Endodermal cell (in vitro differentiated cells): ENCODE measurements at places on chromosomes 2 and 18.

DNA sequence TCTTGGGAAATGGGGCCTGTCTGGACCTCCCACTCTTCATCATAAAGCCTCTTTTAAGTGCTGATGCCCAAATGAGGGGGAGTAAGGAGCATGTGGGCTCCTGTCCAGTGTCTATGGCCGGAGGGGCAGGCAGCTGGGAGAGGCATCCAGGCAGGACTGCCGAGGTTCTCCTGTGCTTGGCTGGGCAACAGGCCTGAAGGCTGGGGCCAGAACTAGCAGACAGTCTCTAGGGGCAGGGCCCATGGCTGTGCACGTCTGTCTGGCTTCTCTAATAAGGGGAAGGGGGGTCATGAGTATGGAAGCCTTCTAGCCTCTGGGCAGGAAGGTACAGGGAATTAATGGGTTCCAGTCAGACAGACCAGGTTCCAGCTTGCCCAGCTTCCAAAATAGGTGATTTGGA is 128.6 kb downstream of the SMAD2 start:
- no peak for DNase-seq

DNA sequence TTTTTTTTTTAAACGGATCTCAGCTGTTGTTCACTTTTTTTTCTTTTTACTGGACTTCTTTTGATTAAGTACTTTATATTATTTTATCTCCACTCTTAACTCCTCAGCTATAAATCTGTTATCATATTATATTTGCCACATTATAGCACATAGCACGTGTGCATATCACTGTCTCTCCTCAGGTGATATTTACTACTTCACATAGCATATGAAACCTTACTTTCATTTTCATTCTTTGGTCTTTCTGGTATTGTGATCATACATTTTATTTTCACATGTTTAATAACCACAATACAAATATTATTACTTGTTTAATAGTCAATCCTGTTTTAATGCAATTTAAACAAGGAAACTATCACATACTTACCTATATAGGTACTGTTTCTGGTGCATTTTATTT is 993.1 kb upstream of the TMEFF2 start:
- DNase-seq: no peak

GRCh38 chr18:9337873-9338272 is 3.3 kb downstream of the TWSG1 start:
- no peak for DNase-seq

DNA sequence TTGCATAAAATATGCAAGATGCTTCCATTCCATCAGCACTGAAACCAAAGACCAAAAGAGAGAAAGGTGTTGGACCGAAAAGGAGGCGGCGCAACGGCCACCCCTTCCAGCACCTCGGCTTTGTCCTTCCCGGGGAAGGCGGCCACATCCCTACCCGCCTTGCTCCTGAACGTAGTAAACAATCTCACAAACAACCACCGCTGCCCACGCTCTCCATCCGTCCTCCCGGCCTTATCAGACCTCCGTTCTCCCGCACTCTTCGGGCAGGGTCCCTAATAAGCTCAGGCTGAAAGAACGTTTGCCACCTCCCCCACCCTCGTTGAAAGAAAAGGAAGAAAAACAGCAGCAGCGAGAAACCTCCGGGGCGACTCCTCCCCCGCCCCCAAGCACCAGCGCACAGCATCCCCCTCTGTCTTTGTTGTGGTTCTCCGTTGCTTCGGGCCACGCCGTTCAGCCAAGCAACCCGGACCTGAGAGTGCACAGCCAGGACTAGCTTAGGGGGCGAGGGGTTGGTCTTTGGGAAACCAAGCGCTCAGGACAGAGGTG is 4.4 kb downstream of the EVX2 start:
- peak; percentile 71 for DNase-seq

GRCh38 chr2:215293879-215294278 is 18.0 kb upstream of the ATIC start:
- DNase-seq: no peak

DNA sequence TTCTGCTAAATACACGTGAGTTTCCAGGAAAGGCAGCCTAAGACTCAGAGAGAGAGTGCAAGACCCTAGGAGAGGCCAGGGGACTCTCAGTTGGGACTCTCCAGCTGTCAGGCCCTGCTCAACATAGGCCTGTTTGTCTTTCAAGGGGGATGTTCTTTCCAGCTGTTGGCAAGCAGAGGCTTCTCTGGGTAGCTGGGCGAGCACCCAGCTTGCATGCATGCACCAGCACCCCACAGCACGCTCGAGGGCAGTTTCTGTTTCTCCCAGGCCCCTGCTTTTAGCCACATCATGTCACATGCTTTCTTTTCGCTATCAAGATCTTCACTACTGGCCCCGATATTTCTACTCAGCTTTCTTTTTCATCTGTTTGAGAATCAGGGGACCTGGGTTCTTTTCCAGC is 479.3 kb upstream of the HS6ST1 start:
- peak; percentile 26 for DNase-seq

DNA sequence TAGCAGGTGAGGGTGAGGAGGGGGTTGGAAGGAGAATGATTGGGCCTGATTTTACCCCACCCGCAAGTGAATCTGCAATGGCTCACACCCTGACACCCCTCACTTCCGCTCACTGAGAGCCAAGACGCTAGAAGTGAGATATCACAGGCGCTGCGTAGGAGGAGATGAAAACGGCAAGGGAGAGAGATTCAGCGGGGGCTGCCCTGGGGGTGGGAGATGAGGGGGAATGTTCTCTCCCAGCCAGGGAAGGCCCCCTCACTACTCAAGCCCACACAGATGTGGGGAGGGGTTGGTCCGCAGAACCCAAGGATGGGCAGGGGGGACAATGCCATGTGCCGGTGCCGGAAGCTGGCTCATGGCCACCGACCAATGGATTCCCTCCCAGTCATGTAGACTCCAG is 32.9 kb downstream of the LOXHD1 start:
- DNase-seq: no peak

DNA sequence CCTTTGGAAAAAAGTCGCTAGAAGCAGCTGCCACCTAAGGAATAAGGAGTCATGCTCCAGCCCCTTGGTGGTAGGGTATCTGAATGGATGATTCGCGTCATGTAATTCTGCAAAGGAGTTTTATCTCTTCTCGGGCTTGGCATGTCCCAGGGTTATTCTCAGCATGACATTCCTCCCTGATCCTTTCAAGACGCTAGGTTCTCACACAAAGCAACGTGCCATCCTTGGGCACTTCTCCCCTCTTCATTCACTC is 355.6 kb downstream of the MYCN start:
- DNase-seq: no peak

DNA sequence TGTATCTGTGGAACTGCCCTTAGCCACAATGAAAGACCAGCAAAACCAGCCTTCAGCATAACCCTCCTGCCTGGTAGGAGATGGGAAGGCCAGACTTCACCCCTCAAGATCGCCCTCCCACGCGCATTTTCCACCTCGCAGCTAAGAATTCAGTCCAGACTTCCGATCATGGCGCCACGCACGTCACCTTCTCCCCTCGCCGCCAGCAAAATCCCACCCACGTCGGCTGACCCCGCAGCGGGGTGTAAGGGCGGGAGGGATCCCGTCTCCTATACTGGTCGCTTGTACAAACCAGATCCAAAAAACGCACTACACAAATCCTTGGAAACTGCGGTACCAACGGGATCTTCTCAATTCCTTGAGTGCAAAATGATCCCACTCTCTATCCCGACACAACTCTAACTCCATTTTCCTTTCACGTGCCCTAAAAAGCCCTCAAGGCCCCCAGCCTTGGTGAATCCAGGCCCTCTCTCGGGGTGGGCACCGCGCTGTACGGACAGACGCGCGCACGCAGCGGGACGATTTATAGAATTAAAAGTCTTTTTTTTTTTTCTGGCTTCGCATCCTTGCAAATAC is 1.0 kb upstream of the BMPR2 start:
- DNase-seq: peak; percentile 83

DNA sequence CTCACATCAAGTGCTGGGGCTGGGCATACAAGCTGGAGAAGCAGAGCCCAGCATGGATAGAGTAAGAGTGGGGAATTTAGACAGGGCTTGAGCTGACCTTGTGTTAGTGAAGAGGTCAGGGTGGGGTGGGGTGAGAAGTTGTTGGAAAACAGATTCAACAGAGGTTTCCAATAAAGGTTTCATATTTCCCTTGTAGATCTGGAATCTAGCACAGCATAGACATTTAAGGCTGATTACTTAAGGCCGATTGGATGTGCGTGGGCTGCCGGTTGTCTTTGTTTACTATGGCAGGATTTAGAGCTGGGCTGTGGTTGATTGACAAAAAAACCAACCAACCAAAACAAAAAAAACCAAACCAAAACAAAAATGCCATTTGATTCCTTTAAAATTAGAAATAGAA is 114.9 kb upstream of the SEC11C start:
- peak; percentile 23 for DNase-seq

GRCh38 chr18:51163543-51163942 is 33.9 kb downstream of the MEX3C start:
- no peak for DNase-seq

DNA sequence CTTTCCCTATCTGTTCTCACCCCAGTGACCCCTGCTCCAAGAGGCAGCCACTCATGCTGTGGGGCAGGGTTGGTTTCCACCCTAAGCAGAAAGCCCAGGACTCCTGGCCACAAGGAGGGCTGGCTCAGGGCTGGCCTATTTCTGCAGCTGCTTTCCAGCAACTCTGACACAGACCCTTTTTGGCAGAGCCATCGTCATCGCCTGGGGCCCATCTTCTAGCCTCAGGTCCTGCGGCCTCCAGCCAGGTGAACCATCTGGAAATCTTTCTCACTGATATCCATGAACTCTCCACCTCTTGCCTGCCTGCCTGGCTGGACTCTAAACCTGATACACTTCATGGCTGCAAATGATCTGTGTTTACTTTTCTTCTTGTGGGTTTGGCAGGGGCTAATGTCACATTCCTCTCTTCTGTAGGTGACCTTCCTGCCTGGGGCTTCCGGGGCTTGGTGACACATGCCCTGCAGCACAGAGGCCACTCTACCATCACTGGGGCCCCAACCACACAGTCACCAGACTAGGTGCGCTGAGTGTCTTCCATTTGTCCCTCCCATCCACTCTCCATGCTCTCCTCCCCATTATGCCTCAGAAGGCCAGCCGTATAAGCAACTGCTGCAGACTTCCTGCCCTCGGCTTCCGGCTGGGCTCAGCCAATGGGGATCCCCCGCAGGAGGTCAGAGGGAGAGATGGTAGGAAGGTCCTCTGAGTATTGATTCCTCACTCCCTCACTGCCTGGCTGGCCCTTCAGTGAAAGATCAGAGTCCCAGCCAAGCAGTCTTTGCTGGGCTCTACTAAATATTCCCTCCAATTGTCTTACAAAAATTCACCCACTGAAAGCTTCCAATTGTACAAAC is 9.7 kb upstream of the COPS8 start:
- DNase-seq: peak; percentile 38

DNA sequence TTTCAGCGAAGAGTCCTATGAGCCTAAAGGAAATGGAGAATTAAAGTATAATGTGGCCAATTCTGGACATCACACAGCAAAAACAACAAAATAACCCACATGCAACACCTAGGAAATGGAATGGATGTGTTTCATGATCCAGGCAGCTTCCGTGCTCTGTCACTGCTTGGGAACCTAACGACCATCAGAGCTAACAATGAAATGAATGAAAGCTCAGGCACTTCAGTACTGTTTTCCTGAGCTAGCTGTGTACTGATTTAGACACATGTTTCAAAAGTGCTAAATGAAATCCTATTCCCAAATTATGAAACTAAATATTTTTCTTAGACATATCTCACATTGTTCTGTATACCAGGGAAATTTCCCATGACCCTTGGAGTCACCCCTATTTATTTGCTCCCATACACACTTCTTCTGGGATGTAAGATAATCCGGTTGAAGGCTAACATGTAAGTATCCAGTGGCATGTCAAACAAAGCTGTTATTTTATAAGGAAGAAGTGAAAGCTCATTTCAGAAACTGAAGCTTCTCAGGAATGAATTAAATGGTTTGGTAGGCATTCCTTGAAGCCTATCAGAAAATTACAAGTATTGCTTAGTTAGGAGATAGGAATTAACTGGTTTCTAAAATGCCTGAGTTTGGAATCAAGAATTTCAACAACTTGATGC is 108.5 kb upstream of the RND3 start:
- DNase-seq: no peak

DNA sequence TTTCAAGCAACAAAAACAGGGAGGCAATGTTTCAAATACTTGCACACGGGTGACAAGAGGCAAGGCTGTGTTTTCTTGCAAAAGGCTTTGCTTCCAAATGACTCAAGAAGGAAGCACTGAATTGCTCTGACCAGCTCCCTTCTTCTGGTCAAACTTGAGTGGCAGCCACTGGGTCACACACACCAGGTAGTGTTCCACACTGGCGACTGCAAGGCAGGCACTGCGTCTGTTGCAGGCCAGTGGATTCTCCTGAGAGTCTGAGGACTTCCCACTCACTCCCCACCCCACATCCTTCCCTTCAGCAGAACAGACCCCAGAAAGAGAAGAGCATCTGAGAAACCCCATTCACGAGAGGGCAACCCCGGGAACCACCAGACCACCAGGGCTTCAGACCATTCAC is 19.8 kb downstream of the PARD6G start:
- DNase-seq: no peak

DNA sequence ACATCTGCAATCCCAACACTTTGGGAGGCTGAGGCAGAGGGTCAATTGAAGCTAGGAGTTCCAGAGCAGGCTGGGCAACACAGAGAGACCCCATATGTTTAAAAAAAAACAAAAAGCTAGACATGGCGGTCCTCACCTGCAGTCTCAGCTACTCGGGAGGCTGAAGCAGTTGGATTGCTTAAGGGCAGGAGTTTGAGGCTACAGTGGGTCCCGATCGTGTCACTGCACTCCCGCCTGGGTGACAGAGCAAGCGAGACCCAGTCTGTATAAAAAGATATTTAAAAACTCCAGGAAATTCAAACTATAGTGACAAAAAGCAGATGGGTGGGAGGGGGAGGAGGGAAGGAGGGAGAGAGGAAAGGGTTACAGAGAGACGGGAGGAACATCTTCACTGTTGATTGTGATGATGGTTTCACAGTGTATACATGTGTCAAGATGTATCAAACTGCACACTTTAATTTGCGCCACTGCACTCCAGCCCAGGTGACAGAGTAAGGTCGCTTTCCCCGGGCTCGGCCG is 942 bp upstream of the ZNF236 start:
- DNase-seq: no peak

DNA sequence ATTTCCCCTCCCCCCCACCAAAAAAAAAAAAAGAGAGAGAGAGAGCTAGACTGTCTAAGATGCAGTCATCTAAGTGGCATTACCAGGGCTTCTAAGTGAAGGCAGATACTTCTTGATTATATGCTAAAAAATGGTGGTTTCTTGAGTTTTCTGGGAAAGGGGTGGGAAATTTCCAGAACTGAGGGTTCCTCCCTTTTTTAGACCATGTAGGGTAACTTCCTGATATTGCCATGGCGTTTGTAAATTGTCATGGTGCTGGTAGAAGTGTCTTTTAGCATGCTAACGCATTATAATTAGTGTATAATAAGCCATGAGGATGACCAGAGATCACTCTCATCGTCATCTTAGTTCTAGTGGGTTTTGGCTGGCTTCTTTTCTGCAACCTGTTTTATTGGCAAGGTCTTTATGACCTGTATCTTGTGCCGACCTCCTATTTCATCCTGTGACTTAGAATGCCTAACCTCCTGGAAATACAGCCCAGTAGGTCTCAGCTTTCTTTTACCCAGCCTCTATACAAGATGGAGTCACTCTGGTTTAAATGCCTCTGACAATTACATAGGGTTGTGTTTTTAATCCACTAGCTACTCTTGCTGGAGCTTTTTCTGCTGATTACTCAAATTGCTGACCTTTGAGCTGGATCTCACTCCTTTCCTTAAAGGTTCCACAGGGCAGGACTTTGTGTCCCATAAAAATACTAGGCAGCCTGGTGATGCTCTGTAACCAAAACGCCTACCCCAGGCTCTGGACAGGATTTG is 30.4 kb upstream of the PROKR1 start:
- DNase-seq: no peak
